Stimulated activated CD4-positive, alpha-beta T cell treated with anti-CD3 and anti-CD28 coated beads, Interleukin-12 subunit alpha, Interleukin-12 subunit beta, amount 100 ng/mL, for 48 hours (primary cell): ENCODE measurements at places on chromosomes 3 and 15.

DNA sequence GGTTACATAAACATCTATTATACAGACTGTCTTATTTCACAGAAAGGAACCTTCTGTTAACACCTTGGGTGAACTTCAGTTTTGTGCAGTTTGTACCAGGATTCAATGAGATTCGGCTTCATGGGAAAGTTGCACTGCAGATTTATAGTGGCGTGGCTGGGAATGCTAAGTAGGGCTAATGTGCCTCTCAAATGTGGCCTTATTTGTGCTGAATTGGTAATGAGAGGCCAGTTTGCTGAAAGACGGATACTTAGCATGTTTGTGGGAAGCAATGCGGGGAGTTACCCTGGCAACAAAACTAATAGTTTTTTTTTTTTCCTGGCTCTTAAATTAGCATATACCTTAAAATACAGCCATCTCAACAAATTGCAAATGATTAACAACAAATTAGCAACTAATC is 28.6 kb upstream of the CEMIP start:
- no peak for DNase-seq

DNA sequence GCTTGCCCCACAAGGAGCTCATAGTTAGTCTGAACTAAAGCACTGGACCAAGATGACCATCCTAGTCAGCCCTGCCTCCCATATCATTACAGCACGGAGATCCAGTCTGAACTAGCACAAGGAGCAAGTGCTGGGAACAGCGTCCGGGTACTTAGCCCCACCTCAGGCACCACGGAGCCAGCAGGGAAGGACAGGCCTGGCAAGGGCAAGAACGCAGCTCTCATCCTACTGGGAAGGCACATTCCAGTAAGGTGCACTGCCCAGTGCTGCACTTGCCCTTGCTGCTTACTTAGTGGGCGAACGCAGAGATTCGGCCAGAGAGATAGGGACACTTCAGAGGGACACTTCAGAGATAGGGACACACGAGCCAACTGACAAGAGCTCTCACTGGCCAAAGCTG is 27.6 kb downstream of the SEC61A1 start:
- DNase-seq, result no peak

DNA sequence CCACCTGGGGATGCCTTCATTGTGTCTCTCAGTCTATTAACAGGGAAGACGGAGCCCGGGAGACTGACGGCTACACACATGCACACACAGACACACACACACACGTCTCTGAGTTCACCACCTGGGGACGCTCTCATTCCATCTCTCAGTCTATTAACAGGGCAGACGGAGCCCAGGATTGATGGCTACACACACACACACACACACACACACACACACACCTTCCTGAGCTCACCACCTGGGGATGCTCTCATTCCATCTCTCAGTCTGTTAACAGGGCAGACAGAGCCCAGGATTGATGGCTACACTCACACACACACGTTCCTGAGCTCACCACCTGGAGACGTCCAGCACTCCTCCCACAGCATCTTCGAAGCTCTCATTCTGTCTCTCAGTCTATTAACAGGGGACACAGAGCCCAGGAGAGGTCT is 143.9 kb downstream of the OR4M2 start:
- DNase-seq, result no peak

GRCh38 chr15:74788042-74788682 is 6.3 kb downstream of the CSK start:
- no peak for DNase-seq

GRCh38 chr15:52677593-52678467 is 1.4 kb downstream of the ATOSA start:
- DNase-seq, result peak; percentile 27

GRCh38 chr3:173747427-173747826 is 349.9 kb downstream of the NLGN1 start:
- no peak for DNase-seq

DNA sequence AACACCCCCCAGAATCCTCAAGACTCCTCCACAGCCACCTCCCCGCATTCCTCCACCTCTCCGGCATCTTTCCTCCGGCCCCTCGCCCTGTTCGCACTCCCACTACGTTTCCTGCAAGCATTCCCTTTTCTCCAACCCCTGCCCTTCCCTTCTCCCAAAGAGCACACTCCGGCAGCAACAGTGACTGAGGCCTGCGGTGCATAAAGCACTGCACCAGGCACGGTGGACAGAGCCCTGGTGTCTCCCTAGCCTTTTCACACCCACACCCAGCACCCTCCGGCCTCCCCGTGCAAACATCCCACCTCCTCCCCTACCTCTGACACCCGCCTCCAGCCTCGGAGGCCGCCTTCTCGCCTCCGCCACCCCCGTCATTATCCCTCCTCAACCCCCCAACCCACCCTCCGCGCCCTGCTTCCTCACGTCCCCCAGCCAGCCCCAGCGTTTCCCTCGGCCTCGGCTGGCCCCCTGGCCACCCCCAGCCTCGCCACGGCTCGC is 577 bp downstream of the ZNF148 start:
- peak; percentile 6 for DNase-seq

DNA sequence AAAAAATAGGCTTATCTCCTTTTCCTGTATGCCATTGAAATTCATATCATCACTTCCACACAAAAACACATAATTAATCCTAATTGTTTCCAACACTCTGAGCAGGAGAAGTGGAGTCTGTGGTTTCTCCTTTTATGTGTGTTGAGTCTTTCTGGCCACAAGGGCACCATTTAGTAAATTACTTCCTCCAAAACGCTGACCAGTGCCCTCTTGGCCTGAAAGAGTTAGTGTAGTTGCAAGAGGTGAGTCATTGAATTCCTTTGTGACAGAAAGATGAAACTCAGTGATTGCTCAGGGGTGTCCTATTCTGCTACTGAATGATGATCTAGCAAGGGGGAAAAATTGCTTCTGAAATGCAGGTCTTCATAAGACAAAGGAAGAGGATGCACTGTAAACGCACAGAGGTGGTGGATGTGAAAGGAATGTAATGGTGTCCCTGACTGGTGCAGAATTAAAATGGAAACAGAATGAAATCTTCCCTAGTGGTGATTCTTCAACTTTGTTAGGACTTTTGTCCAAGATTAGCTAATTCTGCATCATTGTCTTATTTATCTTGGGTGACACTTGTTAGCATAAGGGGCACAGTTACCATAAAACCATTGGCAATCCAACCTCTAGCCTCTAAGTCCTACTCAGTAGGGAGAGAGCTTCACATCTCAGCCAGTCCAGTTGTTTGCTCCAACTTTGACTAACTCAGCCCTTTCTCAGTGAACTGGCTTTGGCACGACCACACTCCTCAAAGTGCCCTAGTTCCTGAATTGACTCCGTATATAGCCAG is 208.4 kb upstream of the NANOGP8 start:
- DNase-seq, result no peak

DNA sequence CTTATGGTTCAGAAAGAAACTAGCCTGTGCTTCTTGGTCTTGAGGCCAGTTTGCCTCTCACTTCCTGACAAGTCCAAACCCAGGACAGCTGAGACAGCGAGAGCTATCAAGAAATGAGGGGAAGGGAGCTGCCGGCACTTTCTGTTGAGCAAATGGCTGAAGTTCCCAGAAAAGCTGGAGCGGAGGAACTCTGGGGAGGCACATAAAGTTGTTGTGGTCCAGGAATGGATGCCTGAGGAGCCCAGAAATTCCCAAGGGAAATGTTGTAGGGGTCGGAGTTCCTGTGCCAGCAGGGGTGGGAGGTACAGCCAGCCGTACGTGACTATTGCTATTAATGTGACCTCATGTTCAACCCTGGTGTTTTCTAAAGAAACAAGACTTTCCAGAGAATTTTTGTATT is 98.8 kb upstream of the TNFAIP8L3 start:
- no peak for DNase-seq

DNA sequence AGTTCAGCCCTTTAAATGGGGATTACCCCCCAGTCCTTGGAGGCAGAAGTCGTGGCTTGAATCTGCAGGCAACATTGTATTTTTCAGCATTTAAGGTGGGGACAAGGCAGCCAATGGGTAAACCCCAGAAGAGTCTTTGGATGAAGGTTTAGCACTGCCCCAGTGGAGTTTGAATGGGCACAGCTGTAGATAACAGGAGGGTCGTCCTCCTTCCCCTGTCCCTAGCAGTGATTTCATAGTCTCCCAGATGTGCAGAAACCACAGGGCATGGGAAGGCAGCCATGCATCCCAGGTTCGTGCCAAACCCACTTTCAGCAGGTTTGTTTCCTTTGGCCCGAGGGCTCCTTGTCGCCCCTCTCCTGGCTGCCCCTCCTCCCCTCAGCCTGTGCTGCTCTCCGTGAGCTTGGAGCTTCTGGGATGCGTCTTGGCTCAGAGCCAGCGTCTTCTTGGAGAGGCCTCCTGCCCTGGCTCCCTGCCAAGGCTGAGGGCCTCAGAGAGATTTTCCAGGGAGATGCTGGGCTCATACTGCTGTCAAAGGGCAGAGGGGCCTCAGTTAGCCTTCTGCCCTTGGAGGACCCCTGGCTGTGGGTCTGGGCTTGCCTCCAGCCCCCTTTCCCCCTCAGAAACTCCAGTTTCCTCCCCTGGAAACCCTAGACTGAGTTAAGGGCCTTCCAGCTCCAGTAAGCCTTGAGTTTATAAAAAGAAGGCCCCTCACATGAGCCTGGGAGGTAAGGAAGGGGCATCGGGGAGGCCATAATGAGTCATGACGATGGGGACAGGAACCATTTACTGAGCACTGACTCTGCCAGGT is 48.9 kb upstream of the POLG start:
- DNase-seq, result no peak

GRCh38 chr15:96334705-96335410 is 4.4 kb downstream of the NR2F2 start:
- no peak for DNase-seq

GRCh38 chr3:30658328-30659052 is 52.1 kb downstream of the TGFBR2 start:
- DNase-seq, result no peak

DNA sequence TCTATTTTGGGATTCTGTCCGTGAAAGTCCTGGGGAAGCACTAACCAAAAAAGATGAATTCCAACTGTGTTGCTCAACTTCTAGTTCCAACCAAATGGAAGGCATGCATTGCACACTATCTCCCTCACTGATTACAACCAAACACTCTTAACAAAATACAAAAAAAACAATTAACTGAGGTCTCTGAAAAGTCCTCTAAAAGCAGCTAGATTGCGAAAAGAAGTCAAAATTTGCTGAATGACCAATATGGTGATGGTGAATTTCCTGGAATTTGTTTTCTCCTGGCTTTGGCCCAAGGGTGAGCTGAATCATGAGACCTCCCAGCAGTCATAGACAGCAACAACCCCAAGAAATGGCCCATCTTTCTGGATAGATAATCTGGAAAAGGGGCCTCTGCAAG is 28.3 kb downstream of the CYP19A1 start:
- no peak for DNase-seq

- DNase-seq, result peak; percentile 27
Measured at GRCh38 chr3:58324391-58325390, 8.0 kb upstream of the PXK start.

DNA sequence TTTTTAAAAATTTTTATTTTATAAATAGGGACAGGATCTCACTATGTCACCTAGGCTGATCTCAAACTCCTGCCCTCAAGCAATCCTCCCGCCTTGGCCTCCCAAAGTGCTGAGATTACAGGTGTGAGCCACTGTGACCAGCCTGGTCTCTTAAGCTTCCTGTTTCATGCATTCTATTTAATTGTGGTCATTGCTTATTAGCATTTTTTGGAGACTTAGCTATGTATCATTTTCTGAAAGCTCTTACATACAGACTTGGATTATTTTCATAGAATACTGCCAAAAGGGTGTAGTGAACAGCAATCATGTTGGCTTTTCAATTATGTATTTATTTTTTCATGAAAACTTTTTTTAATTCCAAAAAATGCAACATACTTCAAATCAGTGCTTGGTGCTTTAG is 51.5 kb upstream of the DCUN1D1 start:
- DNase-seq, result no peak

DNA sequence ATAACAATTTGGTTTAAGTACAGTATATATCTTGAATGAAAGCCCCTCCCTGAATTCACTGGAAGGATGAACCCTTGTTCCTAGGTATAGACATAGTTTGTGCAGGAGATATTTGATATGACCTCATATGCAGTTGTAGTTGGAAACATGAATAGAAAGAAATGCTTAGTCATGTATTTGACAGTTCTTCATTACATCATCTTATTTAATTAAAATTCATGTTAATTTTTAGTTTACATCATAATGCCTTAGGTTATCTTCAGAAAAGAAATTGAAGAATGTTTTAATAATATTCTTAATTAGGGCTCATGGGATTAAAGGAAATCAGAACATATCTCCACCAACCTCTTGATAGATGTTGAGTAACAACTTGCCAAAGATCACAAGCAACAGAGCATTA is 19.2 kb downstream of the SLC2A2 start:
- no peak for DNase-seq

GRCh38 chr15:29784413-29784812 is 37.9 kb downstream of the TJP1 start:
- no peak for DNase-seq

DNA sequence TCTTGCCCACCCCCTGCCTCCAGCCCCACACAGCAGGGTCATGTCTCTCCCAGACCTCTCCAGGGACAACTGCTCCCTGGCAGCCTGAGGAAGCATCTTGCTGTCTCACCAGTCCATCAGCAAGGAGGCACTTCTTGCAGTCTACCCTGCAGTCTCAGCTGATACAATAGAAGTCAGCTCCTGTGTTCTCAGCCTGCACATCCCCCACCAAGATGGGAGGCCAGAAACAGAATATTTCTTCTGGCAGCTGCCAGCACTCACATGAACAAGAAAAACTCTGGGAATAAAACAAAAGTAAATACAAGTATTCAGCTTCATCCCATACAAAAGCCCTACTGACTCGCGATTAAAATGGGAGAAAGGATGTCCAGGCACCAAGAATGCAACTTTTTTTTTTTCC is 457.4 kb upstream of the PROK2 start:
- no peak for DNase-seq

GRCh38 chr3:58048301-58048700 is 40.1 kb downstream of the FLNB start:
- DNase-seq, result no peak

DNA sequence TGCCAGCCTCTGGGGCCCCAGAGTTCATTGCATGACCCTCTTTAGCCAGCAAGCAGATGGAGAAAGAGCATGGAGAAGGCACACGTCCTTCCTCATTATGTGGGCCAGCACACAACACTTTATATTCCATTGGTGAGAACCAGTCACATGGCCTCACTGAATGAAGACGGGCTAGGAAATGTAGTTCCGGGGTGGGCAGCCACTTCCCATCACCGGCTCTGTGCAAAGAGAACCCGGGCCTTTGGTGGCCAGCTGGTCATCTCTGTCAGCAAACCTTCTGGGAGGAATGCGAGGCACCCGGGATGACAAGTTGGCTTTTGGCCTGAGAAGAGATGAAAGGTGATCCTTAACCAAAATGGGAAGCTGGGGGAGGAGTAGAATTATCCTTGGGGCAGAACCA is 90.2 kb upstream of the VGLL4 start:
- no peak for DNase-seq
